ENCODE measurements at places on chromosomes 12 and 14.

DNA sequence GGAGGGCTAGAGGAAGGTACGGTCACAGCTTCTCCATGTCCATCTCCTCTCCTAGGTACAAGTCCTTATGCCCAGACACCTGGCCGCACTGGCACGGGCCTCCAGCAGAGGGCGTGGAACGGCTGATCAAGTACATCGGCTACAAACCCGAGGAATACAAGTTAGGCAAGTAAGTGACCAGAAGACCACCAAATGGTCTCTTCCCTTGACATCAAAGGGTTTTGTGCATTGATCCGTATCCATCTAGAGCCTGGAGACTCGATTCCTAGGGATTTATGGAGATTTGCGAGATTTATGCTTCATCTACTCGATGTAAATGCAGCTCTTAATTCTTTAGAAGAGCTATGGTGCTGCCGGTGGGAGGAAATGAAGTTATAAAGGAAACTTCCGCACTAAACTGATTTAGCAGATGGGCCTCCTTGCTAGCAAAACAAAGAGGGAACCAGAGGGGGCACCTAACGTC is 44.2 kb downstream of the KCTD10 start:
- peak; percentile 89 for DNase-seq

- DNase-seq, result no peak
Measured at GRCh38 chr14:25756876-25757275, 706.9 kb upstream of the STXBP6 start.

DNA sequence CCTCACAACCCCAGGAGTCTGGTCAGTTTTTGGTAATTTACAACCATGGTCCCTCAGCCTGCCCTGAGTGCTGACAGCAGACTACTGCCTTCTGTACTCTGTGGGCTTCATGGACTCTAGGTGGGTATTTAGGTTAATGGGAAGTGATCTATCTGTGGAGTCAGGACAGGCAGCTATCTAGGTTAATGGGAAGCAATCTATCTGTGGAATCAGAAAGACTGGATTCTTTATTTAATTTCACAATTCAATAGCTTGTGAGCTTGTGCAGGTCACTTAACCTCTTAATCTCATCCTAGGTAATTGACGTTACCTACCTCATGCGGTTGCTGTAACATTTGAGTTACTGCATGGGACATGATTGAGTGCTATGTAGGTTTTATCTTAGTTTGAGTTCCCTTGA is 777.5 kb downstream of the NRXN3 start:
- no peak for DNase-seq

DNA sequence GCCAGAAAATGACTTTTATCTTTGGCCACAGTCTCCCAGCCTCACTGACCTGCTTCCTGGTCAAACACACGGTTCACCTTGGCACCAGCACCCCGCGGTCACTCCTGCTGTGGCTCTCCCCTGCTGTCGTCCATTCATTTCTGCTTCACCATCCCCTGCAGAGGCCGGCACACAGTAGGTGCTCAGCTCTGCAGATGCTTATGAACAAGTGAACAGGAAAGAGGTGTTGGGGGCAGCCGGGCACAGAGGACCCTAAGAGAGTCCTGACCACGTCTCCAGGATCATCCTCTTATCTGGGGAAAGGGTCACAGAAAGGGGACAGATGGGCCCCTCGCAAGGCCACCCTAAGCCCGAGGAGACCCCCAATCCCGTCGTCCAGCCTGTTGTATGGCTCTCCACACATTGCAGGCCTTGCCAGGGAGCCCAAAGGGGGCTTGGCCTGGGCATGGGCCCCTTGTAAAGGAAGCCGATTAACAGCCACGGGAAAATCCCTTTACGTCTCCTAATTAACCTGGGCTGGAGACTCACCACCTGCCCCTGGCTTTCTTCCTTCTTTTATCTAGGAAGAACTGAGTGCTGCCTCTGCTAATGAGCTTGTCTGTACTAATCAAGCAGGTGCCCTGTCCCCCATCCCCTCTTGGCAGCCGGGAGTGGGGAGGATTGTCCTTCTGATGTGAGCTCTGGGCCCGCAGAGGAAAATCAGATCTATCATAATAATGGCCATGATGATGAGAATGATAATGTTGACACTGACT is 119.2 kb downstream of the AACS start:
- no peak for DNase-seq

- DNase-seq, result no peak
Measured at GRCh38 chr12:77384941-77385340, 319.6 kb upstream of the E2F7 start.

Measured in activated CD8-positive, alpha-beta memory T cell treated with anti-CD3 and anti-CD28 coated beads for 24 hours (primary cell).